Endothelial cell of umbilical vein (primary cell): ENCODE measurements at places on chromosomes 6 and 20. TPM values are rescaled to one million over a fixed set of nuclear protein-coding genes. Genes with fewer than 3 reads are reported as not detected.

PRSS35 gene
- not detected in 2 replicates for polyA plus RNA-seq

NRSN1 gene
- not detected in 2 replicates for polyA plus RNA-seq

TENT5A gene
- 0.14 and 0.26 TPM in 2 replicates for polyA plus RNA-seq

GRCh38 chr6:6723361-6723760, 134.8 kb downstream of the LY86 start:
- DNase-seq, result peak; percentile 13

DNA sequence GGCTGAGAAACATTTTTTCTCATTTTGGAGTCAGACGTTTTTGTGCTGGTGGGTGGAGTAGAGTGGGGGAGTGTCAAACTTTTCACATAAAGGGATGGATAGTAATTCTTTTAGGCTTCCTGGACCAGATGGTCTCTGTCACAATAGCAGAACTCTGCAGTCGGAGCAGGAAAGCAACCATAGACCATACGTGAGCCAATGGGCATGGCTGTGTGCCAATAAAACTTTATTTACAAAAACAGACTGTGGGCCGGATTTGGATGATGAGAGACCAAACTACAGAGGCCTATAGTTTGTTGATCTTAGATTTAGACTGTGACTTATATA, 70.8 kb upstream of the SLC22A23 start:
- DNase-seq, result no peak

- DNase-seq, result peak; percentile 41
Measured at GRCh38 chr6:36666826-36667591, 11.5 kb upstream of the CDKN1A start.

DNA sequence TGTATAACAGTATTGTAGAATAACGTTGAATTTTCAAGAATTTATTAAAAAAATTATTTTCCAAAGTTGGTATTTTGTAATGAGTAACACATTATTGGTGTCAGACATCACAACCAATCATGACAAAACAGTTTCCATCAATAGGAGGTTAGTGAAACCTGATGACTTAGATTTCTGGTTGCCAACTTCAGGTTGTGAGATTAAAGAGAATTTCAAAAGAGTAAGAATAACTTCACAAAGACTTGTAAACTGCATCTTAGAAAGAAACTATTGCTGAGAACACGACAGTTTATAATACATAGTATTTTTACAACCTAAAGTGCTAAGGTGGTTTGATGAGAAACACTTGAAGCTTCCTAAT, 159.2 kb upstream of the ARG1 start:
- DNase-seq, result no peak

GRCh38 chr6:143323729-143324470, 126.6 kb downstream of the ADAT2 start:
- DNase-seq, result no peak

- no peak for DNase-seq
Measured at GRCh38 chr20:19833395-19833794, 75.3 kb downstream of the RIN2 start.
